ENCODE measurements at places on chromosomes 5 and 9. TPM values are rescaled to one million over a fixed set of nuclear protein-coding genes. Genes with fewer than 3 reads are reported as not detected.

Gene PCDHAC2
- total RNA-seq = 2.1 TPM

Gene CA9
- total RNA-seq = 5.0 TPM

Gene ATG12
- 63.0 TPM for total RNA-seq

Gene SVEP1
- 99.0 TPM for total RNA-seq

Gene CARD9
- 3.0 TPM for total RNA-seq

Gene CXCL14
- total RNA-seq = 1,054 TPM

Gene IFNA4
- not detected for total RNA-seq

Gene IL17B
- 0.64 TPM for total RNA-seq

- no peaks in the 10 kb centered on the region for H3K27me3 ChIP-seq
- no peaks in the 10 kb centered on the region for H3K36me3 ChIP-seq
Observed at GRCh38 chr9:94882966-94883641, 156.6 kb downstream of the AOPEP start.

DNA sequence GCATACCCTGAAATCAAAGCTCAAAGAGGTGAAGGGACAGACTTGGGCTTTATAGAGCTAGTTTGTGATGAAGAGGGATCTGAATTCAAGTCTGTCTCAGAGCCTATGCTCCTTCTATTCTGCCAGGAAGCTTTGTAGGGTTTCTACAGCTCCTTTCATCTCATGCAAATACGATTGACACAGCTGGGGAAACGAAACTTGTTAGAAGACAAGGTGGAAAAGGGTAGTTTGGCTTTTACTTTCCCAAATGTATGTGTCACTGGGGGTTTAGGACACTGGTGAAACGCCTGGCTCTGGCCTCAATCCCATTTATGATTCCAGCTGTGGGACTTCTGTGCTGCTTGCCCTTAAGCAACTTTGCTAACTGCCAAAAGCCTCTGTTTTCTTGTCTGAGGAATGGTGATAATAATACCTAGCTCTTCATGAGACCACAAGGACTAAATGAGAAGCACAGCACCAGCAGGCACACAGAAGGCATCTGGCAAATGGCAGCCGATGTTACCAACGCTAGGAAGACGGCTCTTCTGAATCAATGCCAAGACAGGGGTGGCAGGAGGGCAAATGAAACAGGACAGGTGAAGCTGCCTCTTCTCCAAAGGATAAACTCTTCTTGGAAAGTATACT is 70.3 kb upstream of the EQTN start:
- H3K36me3 ChIP-seq = no peaks in the 10 kb centered on the region
- H3K27ac ChIP-seq = peak overlapping the region; percentile 73
- H3K4me3 ChIP-seq = no peak overlapping the region
- no peaks in the 10 kb centered on the region for H3K27me3 ChIP-seq
- no peak for DNase-seq
- peaks cover 3% of the 10 kb centered on the region for H3K4me1 ChIP-seq

DNA sequence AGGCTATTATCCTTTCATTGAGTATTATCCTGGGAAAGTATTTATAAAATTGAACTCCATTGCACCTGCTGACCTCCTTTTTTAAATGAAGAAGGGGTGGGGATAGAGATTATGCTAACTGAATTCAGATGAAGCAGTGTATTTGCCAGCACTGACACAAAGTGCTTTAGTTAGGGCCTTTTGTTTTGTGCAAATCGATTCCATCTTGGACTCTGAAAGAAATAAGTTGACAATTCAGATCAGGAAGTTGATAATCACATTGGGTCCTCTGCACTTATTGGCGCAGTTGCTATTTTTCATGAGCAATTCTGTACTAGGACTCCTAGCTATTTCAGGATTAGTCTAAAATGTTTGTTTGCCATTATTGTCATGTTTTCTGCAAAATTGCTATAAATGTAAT is 101.6 kb upstream of the FSD1L start:
- no peak overlapping the region for H3K27ac ChIP-seq
- H3K27me3 ChIP-seq = no peaks in the 10 kb centered on the region
- no peak for DNase-seq
- no peaks in the 10 kb centered on the region for H3K4me1 ChIP-seq
- H3K36me3 ChIP-seq = no peaks in the 10 kb centered on the region

- no peaks in the 10 kb centered on the region for H3K4me1 ChIP-seq
- no peak overlapping the region for H3K4me3 ChIP-seq
- no peak overlapping the region for H3K27ac ChIP-seq
- no peak for DNase-seq
Observed at GRCh38 chr5:36734422-36734821, 128.0 kb downstream of the SLC1A3 start.

DNA sequence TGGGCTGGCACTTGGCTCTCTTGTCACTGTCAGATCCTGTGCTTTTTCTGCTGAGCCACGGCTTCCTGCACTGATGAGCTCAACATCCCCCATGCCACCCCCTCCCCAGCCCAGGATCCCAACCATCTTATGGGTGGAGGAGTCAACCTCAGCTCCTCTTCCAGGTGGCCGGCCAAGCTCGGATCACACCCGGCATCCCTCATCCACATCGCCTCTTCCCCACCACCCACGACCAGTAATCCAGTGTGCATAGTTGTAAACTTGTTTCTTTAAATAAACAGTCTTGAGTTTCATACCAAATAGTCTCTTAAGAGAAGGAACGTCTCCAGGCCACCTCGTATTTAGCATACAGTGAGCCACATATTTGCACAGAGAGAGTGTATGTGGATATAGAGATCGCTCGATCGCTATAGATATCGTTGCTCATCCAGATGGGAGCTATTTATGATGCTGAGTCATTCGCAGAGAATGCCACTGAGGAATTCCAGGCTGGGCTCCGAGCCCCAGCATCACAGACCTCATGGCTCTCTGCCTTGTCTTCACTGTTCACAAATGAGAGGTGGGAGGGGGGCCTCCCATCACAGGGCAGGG is 61.8 kb upstream of the CPLX2 start:
- no peaks in the 10 kb centered on the region for H3K4me1 ChIP-seq
- DNase-seq = no peak
- H3K27me3 ChIP-seq = peaks cover 3% of the 10 kb centered on the region
- no peak overlapping the region for H3K4me3 ChIP-seq

- no peaks in the 10 kb centered on the region for H3K36me3 ChIP-seq
- H3K27ac ChIP-seq = no peak overlapping the region
- H3K4me1 ChIP-seq = no peaks in the 10 kb centered on the region
- no peak overlapping the region for H3K4me3 ChIP-seq
- H3K27me3 ChIP-seq = no peaks in the 10 kb centered on the region
- peak; percentile 25 for DNase-seq
Observed at GRCh38 chr5:176772271-176773210, 37.8 kb upstream of the UNC5A start.

- H3K4me1 ChIP-seq = no peaks in the 10 kb centered on the region
- no peaks in the 10 kb centered on the region for H3K36me3 ChIP-seq
- DNase-seq = no peak
Observed at GRCh38 chr5:123451047-123451446, 27.8 kb upstream of the CEP120 start.

DNA sequence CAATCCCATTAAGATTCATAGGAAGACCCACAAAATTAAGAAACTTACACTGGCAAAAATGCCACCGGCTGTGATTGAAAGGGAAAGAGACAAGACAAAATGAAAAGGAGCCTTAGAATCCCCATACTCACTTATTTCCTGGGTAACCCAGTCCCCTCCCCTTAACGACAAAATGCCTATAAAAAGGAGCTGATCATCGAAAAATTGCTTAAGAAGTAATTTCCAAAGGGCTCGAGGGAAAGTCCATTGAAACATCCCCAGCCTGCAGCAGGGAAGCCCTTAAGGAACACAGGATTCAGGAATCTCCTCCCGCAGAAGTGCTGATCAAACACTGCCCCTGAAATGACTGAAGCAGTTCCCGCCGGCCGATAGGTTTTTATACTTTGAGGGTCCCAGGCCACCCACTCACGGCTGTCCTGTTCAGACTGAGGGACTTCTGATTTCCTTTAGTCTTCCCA is 677 bp upstream of the ZNF79 start:
- peak overlapping the region; percentile 88 for H3K27ac ChIP-seq
- H3K36me3 ChIP-seq = no peaks in the 10 kb centered on the region
- DNase-seq = no peak

GRCh38 chr5:53556001-53556400 is 4.4 kb upstream of the NDUFS4 start:
- DNase-seq = no peak
- H3K4me3 ChIP-seq = no peak overlapping the region
- no peaks in the 10 kb centered on the region for H3K4me1 ChIP-seq
- no peaks in the 10 kb centered on the region for H3K36me3 ChIP-seq

DNA sequence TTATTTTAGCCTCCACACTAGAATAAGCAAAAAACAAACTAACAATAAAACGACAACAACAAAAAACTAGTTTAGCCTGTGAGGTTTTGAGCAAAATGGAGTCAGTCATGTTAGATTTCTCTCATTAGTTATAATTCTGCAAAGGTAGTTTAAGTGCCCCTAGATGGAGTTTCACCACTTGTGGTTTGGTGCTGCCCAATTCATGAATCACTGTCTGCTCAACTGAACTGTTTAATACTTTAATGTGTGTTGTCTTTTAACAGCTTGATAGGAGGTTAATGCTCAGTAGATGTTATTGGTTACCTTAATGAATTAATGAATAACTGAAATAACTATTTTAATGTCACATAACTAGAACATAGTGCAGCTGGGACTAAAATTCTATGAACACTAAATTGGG is 3.5 kb upstream of the PLAA start:
- no peaks in the 10 kb centered on the region for H3K36me3 ChIP-seq
- H3K27me3 ChIP-seq = no peaks in the 10 kb centered on the region
- H3K4me3 ChIP-seq = no peak overlapping the region
- no peak for DNase-seq
- H3K27ac ChIP-seq = no peak overlapping the region

DNA sequence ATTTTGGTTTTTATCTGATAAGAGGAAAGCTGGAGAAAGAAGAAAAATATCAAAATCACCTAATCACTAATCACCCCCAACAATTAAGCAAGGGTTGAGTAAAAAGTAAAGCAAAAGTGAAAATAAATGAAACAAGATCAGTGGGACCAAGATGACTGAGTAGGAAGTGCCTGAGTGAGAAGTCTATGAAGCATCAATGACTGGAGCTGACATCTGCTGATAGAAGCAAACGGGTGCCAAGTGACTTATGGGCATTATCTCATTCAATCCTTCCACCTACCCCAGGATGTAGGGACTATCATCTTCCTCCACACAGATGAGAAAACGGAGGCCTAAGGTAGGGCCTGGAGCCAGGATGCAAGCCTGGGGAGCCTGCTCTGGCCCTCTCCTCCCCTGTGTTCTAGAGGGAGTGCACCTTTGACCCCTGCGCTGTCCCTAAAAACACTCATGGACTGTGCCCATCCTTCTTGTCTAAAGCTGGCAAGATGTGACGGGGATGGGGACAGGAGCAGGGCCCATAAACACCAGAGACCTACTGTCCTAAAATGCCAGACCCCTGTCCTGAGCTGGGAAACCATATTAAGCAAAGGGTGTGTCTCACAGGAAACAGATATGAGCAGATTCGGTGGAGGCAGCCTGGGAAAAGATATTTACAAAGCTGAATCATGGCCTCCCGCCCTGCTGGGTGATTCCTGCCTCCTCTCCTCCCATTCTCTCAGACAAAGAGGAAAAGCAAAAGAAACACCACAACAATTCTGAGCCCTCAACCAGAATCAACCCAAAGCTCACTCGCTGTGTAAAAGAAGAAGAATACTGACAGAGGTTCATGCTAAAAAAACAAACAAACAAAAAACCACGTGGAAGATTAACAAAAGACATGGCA is 116.0 kb downstream of the AUH start:
- no peaks in the 10 kb centered on the region for H3K27me3 ChIP-seq
- H3K4me1 ChIP-seq = no peaks in the 10 kb centered on the region
- no peak overlapping the region for H3K27ac ChIP-seq
- H3K4me3 ChIP-seq = no peak overlapping the region
- H3K36me3 ChIP-seq = no peaks in the 10 kb centered on the region

- H3K27ac ChIP-seq = no peak overlapping the region
- peak; percentile 83 for DNase-seq
- H3K36me3 ChIP-seq = no peaks in the 10 kb centered on the region
- no peaks in the 10 kb centered on the region for H3K4me1 ChIP-seq
Observed at GRCh38 chr9:83334320-83334719, 203.9 kb downstream of the FRMD3 start.

GRCh38 chr9:116365056-116365471 is 211.5 kb downstream of the PAPPA start:
- no peaks in the 10 kb centered on the region for H3K4me1 ChIP-seq
- H3K36me3 ChIP-seq = no peaks in the 10 kb centered on the region
- H3K27ac ChIP-seq = peak overlapping the region; percentile 59

DNA sequence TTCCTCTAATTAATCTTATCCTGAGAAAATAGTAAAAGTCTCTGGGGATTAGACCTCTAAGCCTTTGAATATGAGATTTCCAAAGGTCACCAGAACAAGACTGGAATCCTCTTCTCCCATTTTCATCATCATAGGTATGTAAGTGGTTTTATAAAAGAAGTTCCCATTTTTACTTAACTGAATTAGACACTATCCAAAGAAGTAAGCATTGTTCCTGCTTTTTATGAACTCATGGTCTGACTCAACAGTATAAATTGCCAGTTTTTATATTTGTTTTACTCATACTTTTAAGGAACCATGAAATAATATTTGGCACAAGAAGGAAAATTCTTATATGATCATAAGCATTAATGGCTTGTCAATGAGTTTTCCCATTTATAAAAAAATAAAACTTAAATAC is 167.1 kb upstream of the ADRA1B start:
- no peak overlapping the region for H3K27ac ChIP-seq
- no peaks in the 10 kb centered on the region for H3K27me3 ChIP-seq
- H3K4me1 ChIP-seq = no peaks in the 10 kb centered on the region
- H3K4me3 ChIP-seq = no peak overlapping the region
- H3K36me3 ChIP-seq = no peaks in the 10 kb centered on the region
- DNase-seq = no peak

DNA sequence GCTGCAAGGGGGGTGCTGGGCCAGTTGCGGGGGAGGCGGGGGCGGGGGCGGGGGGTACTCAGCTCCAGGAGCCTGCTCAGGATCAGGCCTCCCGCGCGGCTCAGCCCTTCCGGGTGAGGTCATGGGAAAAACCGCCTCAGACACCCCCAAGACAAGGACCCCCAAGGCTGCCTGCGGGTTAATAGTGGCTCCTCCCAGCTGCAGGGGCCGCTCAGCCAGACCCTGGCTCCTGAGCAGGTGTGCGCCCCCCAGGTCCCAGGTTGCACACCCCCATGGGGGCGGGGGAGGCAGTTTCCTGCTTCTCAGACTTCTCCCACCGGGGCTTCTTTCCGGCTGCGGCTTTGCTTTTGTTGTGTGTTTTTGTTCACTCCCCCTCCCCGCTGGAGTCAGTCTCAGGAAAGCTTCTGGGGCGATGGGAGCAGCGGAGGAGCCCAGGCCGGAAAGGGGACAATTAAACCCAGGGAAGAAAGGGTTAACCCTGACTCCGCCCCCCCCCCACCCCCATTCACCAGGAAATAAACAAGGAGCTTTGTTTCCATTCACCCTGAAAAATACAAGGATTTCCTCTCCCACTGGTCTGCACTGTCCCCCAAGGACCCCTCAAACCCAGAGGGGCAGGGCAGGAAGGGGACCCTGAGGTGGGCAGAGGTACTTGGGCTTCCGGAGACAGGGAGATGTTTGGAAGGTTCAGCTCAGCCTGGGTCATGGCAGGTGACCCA is 42.3 kb upstream of the NOTCH1 start:
- peaks cover 15% of the 10 kb centered on the region for H3K4me1 ChIP-seq
- peaks cover 5% of the 10 kb centered on the region for H3K27me3 ChIP-seq
- H3K27ac ChIP-seq = no peak overlapping the region
- DNase-seq = no peak

GRCh38 chr9:122463828-122464632 is 13.7 kb downstream of the OR1J1 start:
- no peaks in the 10 kb centered on the region for H3K27me3 ChIP-seq
- H3K36me3 ChIP-seq = no peaks in the 10 kb centered on the region
- peak overlapping the region; percentile 41 for H3K27ac ChIP-seq
- DNase-seq = no peak
- H3K4me1 ChIP-seq = no peaks in the 10 kb centered on the region
- H3K4me3 ChIP-seq = peak overlapping the region; percentile 44

GRCh38 chr5:1019001-1019905 is 10.7 kb downstream of the NKD2 start:
- no peak overlapping the region for H3K4me3 ChIP-seq
- H3K27ac ChIP-seq = no peak overlapping the region
- no peaks in the 10 kb centered on the region for H3K4me1 ChIP-seq
- no peaks in the 10 kb centered on the region for H3K27me3 ChIP-seq
- no peaks in the 10 kb centered on the region for H3K36me3 ChIP-seq
